ENCODE measurements at places on chromosomes 7 and 10. TPM values are rescaled to one million over a fixed set of nuclear protein-coding genes. Genes with fewer than 3 reads are reported as not detected.

DNA sequence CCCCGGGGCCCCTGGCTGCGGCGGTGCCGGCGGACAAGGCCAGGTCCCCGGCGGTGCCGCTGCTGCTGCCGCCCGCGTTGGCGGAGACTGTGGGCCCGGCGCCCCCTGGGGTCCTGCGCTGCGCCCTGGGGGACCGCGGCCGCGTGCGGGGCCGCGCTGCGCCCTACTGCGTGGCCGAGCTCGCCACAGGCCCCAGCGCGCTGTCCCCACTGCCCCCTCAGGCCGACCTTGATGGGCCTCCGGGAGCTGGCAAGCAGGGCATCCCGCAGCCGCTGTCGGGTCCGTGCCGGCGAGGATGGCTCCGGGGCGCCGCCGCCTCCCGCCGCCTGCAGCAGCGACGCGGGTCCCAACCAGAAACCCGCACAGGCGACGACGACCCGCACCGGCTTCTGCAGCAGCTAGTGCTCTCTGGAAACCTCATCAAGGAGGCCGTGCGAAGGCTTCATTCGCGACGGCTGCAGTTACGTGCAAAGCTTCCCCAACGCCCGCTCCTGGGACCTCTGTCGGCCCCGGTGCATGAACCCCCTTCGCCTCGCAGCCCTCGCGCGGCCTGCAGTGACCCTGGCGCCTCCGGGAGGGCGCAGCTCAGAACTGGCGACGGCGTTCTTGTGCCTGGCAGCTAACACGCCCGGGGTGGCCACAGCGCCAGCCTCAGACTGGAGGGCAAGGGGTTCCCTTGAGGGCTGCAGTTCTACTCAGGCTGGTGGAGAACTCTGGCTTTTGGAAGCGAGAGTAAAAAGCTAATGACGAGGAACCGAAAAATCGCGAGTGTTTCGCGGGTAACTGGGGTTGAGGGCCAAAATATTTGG is 804 bp downstream of the FRAT1 start:
- peak; percentile 49 for DNase-seq

DNA sequence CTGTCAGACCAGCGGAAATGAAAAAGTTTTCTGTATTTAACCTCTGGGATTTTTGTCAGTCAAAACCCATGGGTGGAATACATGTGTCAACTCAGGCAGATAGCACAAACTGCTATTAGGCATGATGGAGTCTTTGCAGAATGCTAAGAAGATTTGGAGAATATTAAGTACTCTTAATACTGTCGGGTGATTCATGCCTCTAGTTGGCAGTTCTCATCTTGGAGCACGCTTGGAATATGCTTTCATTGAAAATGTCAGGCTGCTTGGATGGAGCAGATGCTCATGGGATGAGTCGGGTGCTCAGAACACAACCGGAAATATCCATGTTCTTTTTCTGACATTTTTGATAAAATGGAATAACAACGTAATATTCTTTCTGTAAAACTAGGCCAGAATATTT is 27.6 kb upstream of the PRKG1 start:
- DNase-seq = no peak

DNA sequence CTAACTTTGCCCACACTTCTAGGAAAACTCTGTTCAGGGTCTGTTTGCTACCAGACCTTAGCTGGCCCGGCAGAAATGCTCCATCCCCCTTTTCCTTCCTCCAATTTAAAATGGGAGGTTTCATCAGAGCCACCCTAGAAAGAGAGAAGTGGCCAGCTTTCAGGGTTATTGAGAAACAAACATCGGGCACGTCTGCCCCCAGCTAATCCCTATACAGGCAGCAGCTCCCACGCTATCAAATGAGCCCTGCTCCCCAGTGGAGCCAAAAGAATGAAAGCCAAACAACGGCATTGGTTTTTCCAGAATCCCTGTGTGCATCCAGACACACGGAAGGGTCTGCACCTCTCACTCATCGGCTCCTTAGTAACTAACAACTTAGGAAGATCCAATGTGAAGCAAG is 132.5 kb downstream of the GRID1 start:
- no peak for DNase-seq

Gene SDK1
- total RNA-seq = 2.4 TPM

Gene EGFR
- total RNA-seq = 21.8 TPM

Gene SPDYE6
- total RNA-seq = not detected

Gene ELAPOR2
- 13.1 TPM for total RNA-seq

Gene IDI2
- total RNA-seq = 0.23 TPM
